ENCODE measurements at places on chromosomes 5 and 9. TPM values are rescaled to one million over a fixed set of nuclear protein-coding genes. Genes with fewer than 3 reads are reported as not detected.

- DNase-seq = no peak
These were observed 325.9 kb upstream of the TNC start for GRCh38 chr9:115443890-115444289.

DNA sequence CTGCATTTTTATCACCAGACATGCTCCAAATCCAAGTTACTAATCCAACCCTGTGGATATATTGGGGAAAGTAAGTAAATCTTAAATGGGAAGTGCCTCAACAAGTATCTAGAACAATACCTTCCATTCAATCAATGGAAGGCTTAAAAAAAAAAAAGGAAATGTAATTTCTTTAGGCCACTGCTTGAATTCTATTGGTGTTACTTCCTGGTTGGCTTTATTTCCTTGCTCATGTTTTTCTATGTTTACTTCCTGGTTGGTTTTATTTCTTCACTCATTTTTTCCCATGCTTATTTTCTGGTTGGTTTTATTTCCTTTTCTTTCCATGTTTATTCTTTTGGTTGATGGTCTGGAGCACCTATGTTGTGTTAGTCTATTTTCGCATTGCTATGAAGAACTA lies 363.9 kb downstream of the KDM4C start:
- DNase-seq = no peak

Gene N4BP3
- 0.43 TPM for total RNA-seq

GRCh38 chr5:132050136-132050535 lies 10.3 kb upstream of the IL3 start:
- DNase-seq = no peak

Gene ABLIM3
- 32.8 TPM for total RNA-seq

- no peak for DNase-seq
These were observed 42.4 kb upstream of the LARP1 start for GRCh38 chr5:154712518-154713437.

Gene PCDHA5
- under 0.01 TPM for total RNA-seq

Gene PCDHGB1
- 2.2 TPM for total RNA-seq
